GM04504 (cell line): ENCODE measurements at places on chromosomes 16 and 17.
A peak's percentile ranks its signal among the peaks of the same experiment; 100 is the strongest.

GRCh38 chr17:696369-696768 is 18.3 kb downstream of the VPS53 start:
- no peak for DNase-seq

GRCh38 chr17:82791532-82791931 is 39.7 kb downstream of the TBCD start:
- DNase-seq = no peak

DNA sequence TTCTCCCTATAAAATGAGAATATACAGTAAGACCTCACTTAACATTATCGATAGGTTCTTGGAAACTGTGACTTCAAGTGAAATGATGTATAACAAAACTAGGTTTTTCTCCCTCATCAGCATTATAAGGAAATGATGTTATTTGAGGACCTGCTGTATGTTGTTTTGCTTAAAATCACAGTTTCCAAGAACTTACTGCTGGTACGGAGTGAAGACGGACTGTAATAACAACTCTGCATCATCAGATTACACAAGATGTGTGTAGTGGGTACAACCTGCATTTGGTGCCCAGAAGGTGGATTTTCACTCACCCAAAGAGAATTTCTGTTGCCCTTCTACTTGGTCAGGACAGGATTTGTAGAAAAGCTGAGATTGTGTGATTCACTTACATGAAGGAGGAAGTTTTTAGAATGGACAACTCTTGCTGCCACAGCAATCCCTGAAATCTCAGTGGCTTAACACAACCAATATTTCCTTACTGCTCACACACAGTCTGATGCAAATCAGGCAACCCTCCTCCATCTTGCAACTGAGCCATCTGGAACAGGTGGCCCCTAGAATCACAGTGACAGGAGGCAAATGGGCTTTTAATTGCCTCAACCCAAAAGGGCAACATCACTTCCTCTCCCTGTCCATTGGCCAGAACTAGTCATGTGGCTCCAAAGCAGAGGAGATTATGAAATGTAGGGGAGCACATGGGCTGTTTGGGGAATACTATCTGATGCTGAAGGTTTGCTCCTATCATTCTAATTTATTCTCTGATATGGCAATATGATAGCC is 67.6 kb upstream of the CACNG5 start:
- DNase-seq = no peak

DNA sequence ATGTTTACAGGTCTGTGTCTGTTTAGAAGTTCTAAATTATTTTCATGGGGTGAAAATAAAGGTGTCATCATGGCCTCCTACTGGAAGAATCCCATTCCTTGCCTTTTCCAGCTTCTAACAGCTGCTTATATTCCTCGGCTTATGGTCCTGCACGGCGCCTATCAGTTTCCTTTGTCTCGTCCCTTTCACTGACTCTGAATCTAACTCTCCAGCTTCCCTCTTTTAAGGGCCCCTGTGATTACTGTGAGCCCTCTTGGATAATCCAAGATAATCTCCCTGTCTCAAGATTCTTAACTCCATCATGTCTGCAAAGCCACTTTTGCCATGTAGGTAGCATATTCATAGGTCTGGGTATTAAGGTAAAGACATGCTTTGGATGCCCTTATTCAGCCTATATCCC is 441.0 kb upstream of the ERCC4 start:
- no peak for DNase-seq

DNA sequence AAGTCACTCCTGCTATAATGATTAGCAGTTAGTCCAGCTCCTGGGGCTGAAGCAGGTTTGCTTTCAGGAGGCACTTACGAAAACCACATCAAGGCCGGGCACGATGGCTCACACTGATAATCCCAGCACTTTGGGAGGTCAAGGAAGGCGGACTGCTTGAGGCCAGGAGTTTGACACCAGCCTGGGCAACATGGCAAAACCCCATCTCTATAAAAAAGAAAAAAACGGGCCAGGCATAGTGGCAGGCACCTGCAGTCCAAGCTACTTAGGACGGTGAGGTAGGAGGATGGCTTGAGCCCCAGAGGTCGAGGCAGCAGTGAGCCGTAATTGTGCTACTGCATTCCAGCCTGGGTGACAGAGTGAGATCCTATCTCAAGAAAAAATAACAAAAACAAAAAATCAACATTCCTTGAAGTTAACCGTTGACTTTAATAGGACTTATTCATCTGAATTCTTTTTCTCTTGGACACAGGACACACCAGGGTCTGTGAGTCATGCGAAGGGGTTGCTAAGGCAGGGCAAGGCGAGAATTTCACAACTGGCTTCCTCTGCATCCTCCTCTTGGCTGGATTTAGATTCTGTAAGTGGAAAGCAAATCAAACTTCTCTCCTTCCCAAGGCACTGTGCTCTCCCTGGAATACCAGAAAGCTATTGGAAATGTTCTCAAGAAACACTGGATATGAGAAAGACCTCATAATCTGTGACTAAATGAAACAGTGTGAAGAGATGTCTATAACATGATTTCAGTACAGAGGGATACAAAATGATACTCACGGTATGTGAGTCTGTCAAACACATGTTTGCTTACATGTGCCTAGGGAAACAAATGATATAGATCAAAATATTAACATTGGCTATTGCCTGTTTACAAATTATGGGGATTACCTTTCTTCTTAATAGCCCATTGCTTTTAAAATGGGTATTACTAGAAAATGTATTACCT is 99.5 kb downstream of the SYCE1L start:
- peak; percentile 91 for DNase-seq

DNA sequence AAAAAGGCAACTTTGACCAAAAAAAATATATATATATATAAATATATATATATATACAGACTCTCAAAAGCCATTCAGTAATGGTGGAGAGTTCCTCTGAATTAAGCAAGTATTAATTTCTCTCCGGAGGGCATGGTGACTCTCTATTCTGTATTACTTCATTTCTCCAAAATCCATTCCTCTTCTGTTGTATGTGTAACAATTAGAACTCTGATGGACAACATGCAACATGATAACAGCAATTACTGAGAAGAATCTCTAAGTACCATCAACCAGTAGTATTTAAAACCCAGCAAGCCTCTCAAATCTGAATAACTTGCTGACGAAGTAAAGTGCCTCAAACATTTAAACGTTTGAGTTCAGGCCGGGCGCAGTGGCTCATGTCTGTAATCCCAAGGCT is 2.3 kb downstream of the GRB2 start:
- no peak for DNase-seq

- DNase-seq = no peak
Observed at GRCh38 chr17:19760746-19761145, 12.6 kb upstream of the ALDH3A1 start.

DNA sequence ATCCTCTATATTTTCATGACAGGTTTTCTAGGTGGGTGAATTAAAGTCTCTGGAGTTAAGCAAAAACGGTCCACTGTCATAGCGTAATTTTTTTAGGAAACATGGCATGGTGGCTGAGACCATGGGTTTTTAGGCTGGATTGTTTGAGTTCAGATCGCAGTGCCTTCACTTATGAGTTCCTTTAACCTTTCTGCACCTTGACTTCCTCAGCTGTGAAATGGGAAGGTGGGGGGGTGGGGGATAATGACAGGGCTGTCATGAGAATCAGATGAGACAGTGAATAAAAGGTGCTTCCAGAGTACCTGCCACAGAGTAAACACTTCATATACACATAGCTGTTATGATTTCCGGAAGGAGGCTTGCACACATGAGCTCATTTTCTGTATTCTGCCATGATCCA is 11.8 kb downstream of the PRCD start:
- no peak for DNase-seq

GRCh38 chr17:66290101-66290722 is 12.2 kb upstream of the PRKCA start:
- DNase-seq = no peak

DNA sequence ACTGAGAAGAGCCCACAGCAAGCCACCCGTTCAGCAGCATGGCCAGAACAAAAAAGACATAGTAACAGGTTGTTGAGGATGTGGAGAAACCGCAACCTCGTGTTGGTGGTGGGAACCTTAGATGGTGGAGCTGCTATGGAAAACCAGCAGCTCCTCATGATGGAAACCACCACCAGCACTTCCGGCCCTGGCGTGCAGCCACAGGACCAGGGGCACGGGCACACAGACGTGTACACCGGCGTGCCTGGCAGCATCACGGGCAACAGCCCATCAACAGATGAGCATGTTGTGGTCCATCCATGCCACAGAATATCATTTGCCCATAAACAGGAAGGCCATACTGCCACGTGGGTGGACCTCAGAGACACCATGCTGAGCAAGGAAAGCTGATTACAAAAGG is 11.9 kb downstream of the CTU2 start:
- DNase-seq = no peak

GRCh38 chr17:67421869-67422273 is 44.8 kb downstream of the PITPNC1 start:
- peak; percentile 86 for DNase-seq

DNA sequence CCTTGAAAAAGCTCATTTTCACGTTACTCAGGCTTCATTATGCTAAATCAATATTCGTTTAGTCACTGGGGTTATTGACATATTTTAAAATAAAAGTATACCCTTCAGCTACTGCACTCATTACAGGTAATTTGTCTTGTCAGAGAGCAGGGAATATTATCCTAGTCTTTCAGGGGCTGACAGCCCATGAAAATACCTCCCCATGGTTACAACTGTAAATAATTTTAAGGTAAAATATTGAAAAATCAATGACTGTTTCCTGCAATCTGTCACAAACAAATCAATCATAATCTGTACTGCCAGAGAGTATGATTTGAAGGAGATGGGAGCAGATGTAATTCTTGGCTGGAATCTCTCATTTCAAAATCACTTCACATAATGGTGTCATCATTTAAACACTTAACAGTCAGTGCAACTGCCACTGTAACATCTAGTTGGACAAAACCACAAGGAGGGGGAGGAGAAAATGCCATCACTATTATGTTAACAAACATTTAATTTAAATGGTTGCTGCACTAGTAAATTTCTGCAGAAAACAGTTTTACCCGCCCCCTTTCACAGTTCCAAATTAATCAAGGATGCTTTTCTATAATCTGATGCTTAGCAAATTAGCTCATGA is 9.3 kb upstream of the IRX5 start:
- peak; percentile 46 for DNase-seq

GRCh38 chr16:64096689-64097088 is 1025.2 kb downstream of the CDH11 start:
- DNase-seq = no peak

GRCh38 chr16:48188449-48189102 is 32.8 kb upstream of the ABCC12 start:
- DNase-seq = no peak

DNA sequence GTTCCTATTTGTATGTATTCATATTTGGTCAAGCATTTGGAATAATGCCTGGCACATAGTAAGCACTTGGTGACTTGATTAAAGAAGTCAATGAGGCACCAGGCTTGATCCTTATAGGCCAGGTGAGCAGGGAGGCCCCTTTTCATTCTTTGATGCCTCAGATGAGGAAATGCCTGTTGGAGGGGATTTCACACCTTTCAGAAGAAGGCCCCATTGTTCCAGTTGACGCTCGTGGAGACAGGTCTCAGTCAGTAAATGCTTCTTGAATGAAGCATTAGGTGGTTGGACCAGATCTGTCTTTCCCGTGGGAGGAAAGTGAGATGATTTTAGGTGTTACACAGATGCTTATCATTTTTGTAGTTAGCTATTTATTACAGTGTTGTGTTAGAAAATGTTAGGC is 13.0 kb downstream of the LCMT1 start:
- no peak for DNase-seq

DNA sequence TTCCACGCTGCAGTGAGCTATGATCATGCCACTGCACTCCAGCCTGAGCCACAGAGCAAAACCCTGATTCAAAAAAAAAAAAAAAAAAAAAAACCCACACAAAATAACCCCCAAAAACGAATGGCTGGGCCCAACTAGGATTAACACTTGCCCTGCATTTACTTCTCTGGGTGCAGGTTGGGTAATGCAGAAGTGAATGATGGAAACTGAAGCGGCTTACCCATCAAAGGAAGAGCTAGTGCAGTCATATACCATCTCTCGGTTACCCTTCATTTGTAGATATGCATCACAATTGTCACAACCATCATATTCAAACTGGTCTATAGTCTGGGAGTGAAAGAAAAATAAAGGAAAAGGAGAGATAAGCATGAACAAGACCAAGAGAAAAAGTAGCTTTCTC is 819 bp downstream of the SUPT4H1 start:
- DNase-seq = no peak

DNA sequence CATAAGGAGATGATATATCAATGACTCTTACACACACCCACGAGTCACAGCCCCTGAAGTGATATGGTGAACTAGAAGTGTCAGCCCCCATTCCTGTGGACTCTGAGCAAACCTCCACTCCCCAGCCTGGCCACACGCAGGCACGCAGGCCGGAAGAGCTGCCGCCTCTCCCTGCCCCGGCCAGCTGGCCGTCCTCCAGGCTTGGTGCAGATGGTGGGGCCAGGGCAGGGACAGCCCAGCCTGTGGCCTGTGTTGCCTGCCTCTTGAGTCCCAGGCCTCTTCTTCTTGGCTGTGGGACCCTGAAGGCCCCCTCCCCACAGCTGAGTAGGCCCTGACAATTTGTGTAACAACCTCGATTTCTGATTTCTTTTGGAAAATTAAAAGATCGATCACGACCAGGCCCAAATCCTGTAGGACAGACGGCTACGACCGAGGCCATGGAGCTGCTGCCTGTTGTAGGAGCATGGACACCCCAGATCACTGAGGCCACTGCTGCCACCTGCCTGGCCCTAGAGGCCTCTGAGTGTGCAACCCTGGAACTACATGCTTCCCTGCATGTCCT is 10.0 kb upstream of the MPRIP start:
- no peak for DNase-seq

DNA sequence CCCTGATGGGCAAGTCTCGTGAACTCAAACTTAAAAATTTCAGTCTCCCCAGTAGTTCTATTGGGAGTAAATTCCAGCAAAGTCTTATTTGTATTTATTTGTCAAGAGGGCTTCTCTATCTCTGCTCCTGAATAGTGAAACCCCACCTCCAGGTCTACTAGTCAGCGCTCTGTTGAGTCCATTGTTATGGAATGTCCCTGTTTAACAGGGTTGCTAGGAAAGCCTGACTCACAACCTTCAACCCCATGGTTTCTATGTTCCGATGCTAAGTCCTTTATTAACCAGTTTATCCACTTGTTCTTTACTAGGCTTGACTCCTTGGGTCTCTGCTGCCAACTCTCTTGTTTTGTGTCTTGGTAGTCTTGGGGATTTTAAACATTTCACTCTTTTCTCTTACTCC is 250.7 kb upstream of the MYOCD start:
- peak; percentile 9 for DNase-seq

DNA sequence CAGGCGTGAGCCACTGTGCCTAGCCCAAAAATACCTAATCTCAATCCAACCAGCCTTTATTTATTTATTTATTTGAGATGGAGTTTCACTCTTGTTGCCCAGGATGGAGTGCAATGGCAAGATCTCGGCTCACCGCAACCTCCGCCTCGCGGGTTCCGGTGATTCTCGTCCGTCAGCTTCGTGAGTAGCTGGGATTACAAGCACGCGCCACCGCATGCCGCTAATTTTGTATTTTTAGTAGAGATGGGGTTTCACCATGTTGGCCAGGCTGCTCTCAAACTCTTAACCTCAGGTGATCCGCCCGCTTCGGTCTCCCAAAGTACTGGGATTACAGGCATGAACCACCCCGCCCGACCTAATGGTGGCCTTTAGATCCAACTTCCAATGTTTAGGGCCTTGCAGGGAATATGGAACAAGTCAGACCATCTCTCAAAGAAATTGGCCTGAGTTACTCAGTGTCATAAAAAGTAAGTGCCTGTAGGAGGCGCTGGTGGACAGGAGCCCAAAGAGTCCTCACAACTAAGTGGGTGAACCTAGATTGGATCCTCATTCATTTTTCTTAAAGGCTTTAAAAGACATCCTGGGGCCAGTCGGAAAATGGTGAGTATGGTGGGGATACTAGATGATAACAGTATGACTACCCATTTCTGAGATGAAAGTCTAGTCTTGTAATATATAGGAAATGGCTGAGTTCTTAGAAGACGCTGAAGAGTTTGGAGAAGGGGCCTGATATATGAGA is 4.6 kb downstream of the ZSCAN10 start:
- no peak for DNase-seq
